ENCODE measurements at places on chromosomes 1 and 21.

DNA sequence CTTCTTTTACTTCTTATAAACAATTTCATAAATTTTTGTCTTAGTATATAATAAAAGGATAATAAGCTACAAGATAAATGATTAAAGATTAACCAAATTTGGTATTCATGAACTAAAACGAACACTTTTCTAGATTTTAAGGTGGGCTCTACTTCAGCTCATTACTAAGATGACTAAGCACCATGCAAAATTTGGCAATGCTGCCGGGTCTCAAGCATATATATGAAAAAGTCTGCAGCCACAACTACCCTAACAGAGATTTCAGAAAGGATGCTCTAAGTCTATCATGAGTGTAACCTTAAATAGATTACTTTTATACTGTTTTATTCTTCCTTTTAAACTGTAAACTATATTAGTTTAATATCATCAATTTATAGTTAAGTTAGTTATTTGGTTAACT is 47.8 kb downstream of the BRWD1 start:
- no peak for DNase-seq

DNA sequence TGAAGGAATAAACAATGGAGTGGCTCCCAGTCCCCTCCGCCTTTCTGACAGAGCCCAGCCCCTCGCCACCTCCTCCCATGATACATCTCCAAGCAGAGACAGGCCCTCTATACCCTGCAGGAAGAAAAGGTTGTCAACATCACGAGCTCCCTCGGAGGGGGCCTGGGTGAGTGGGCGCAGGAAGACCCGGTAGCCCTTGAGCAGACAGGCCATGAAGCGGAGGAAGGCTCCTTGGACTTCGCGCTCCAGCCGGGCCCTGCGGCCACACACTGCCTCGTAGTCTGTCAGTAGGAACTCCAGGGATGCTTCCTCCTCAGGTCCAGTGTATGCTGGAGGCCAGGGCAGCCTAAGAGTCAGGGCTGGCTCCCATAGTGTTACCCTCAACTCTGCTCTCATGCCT is 7.0 kb downstream of the DENND4B start:
- DNase-seq = no peak

DNA sequence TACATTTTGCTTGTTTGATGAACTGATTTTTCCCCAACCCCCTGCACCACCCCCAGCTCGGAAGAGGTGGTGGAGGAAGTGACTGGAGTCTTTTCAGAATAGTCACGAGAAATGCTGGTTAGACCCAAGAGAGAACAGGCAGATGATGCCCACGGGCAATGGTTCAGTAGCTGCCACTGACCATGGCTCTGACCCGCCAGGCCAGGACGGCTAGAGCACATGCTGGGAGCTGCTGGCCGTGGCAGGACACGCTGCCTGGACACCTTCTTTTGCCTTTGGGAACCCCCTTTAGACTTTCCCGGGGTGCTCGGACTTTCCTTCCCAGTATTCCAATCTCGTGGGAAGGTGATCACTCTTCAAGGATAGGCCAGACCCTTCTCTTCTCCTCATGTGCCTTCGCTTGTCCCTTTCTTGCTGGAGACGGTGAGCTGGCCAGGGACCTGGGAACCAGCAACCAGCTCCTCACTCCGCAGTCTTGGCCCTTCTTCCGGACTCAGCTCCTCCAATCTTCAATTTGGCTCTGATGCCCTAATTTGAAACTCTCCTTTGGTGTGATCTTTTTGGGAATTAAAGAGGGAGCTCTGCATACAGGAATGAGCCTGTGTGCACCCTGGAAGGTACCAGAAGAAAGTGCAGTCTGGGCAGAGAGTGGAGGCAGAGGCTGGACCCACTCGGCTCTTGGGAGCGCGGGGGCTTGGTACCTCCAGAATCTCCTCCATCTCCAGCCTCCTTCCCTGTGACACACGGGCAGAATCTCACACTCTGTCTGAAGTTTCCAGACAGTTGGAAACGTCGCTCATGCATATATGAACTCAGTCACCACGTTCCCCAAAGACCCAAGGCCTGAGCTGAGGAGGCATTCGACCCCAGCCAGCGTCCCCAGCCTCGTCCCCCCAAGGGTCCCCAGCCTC is 4.0 kb upstream of the PDE9A start:
- no peak for DNase-seq

DNA sequence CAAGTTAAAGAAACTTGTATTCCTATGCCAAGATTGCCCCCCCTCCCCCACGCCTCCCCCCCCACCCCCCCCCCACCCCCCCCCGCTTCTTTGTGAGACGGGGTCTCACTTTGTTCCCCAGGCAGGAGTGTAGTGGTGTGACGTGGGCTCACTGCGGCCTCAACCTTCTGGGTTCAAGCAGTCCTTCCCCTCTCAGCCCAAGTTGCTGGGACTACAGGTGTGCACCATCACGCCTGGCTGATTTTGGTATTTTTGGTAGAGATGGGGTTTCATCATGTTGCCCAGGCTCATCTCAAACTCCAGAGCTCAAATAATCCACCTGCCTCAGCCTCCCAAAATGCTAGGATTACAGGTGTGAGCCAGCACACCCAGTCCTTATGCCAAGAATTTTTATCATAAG is 136.6 kb downstream of the POU2F1 start:
- DNase-seq = no peak

DNA sequence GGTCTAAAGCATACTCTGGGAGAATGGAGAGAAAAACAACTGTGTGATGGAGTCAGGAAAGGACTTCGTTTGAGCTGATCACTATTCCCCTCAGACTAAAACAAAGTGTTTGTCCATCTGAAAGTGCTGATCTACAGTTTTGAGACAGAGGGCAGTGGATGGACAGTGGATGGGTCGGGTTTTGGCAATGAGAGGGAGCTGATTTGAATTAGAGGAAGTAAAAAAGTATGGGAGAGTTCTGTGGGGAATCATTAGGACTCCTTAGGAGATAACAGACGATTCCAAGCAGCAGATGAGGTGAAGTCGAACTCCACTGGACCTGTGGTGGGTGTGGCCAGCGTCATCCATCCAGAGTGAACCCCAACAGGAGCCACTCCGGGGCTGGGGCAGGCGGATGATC is 62.3 kb downstream of the PTGS2 start:
- DNase-seq = no peak

- no peak for DNase-seq
Measured at GRCh38 chr1:236908669-236909068, 95.6 kb downstream of the MT1HL1 start.

- no peak for DNase-seq
Measured at GRCh38 chr21:40021558-40022351, 154.5 kb downstream of the PCP4 start.

DNA sequence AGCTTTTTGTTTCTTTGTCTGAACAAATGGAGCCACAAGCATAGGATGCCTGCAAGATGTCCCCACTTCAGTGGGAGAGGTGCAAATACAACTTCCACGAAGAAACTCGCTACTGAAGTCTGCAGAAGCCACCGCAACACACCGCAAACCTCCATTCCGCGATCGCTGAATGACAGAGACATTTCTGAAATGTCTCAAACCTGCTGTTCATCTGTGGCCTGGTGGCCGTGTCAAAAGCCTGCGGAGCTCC is 1.0 kb downstream of the TP53BP2 start:
- DNase-seq = no peak

DNA sequence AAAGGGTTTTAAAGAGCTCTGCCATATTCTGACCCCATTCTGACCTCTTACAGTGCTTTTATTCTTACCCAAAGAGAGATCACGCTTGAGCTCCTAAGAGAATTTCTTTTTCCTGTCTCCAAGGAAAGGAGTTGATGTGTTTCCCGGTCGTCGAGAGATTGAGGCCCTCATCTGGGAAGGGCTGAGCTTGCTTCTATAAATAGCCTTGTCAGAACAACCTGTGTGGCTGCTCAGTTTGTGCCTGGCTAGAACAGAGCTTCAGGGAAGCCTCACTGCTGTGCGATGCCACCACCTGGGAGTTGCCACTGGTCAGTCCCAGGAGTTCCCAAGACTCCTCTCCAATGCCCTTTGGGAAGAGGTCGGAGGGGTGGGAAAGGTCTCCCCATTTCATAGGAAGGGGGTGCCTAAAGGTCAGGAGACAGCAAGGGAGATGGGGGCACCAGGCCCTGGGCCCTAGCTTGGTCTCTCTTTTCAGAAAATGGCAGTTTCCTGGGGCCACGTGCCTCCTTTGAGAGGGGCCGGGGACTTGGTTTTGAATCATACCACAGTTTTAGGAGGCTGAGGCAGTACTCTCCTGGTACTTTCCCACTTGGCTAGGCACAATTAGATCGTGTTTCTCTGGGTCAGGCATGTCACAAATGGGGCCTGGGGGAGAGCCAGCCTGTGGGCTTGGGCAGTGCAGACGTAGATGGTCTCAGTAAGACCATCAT is 52.1 kb downstream of the EIF2D start:
- DNase-seq = no peak

- no peak for DNase-seq
Measured at GRCh38 chr1:175829845-175830244, 86.5 kb upstream of the TNR start.

GRCh38 chr1:151729966-151730291 is 8.6 kb downstream of the RIIAD1 start:
- no peak for DNase-seq

GRCh38 chr1:153617663-153618062 is 1.5 kb upstream of the S100A14 start:
- DNase-seq = peak; percentile 49

- no peak for DNase-seq
Measured at GRCh38 chr1:86953167-86953566, 38.7 kb downstream of the HS2ST1 start.

GRCh38 chr1:121522061-121522759 is 337.4 kb downstream of the SRGAP2C start:
- DNase-seq = no peak

- DNase-seq = no peak
Measured at GRCh38 chr21:34857122-34857713, 188.4 kb downstream of the CLIC6 start.

DNA sequence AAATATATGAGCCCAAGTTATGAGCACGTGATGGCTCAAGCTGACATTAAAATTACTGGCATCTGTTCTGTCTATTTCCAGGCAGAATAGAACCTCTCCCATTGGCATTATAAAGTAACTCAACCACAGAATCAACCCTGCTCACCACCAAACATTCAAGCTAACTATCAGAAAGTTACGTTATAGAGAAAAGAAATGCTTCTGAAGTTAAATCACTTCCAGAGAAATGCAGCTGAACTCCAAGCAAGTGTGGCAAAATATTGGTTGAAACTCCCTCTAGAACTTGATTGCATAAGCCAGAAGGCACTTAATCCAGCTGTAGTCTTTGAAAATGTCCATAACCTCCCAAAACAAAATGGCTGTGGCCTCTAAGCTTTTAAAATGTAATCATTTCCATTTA is 36.2 kb upstream of the UBE2U start:
- DNase-seq = no peak

- DNase-seq = no peak
Measured at GRCh38 chr1:66617362-66618184, 83.6 kb downstream of the SGIP1 start.

GRCh38 chr1:218765753-218766152 is 407.9 kb upstream of the LYPLAL1 start:
- DNase-seq = no peak

DNA sequence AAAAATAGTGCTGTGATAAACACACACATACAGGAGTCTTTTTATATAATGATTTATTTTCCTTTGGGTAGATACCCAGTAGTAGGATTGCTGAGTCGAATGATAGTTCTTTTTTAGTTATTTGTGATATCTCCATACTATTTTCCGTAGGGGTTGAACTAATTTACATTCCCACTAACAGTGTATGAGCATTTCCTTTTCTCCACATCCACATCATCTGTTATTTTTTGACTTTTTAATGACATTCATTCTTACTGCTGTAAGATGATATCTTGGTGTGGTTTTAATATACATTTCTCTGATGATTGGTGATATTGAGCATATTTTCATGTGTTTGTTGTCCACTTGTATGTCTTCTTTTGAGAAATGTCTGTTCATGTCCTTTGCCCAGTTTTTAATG is 78.3 kb downstream of the NIBAN1 start:
- DNase-seq = no peak

DNA sequence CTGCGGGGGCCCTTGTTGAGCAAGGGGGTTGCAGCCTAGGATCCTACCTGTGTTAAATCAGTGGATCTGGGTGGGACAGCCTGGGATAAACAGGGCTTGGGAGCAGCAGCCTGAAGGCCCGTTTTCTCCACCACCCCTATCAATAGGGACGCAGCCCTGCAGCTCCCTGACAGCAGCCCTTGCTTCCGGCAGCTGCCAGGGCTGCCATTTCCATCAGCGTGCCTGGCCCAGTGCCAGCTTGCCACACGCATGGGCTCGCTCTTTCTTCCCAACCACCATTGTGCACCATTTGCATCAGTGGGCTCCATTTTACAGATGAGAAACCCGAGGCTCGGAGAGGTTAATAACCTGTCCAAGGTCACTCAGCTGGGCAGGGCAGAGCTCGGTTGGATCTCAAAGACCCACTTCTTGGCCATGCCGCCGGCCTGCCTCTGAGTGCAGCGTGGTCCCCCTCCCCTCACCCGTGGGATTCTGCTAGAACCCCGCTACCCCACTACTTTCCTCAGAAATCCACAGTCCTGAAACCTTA is 3.8 kb downstream of the WNT4 start:
- DNase-seq = peak; percentile 84

GRCh38 chr1:105399716-105400115 is 1650.0 kb downstream of the AMY1C start:
- DNase-seq = no peak

DNA sequence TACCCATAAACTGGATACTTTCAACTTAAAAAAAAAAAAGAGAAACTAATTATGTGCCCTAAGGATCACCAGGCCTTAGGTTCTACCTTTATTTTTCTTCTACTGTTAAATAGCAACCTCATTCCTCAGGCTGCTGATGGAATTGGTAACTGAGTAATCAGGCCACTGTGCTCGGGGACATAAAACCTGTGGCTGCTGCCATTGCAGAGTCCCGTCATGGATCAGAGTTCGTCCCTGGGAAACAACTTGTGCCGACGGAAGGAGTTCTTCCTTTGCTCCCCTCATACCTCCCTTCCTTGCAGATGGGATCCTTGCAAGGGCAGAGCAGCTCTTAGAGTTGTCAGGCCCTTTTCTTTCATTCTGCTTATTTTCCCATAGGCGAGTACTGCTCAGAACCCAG is 123.6 kb downstream of the PBX1 start:
- no peak for DNase-seq

GRCh38 chr1:60990714-60991090 is 91.7 kb upstream of the NFIA start:
- no peak for DNase-seq

DNA sequence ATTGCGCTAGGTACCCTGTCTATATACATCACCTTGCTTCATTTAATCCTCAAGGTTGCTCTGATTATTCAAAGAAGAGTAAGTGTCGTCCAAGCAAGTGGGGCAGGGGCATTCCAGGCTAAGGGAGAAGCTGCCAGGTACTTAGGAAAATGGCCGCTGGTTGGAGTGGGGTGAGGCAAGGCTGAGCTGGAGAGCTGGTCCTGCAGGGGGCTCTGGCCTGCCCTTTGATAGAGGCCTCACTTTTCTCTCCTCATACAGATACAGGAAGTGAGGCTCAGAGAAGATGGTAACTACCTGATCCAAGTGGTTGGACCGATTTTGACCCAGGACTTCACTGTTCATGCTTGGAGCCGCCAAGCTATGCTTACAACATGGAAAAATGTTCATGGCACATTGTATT is 86.9 kb upstream of the ZBTB40 start:
- no peak for DNase-seq

- no peak for DNase-seq
Measured at GRCh38 chr1:14549897-14550620, 48.4 kb upstream of the KAZN start.

GRCh38 chr1:194233069-194233468 is 1046.7 kb upstream of the B3GALT2 start:
- no peak for DNase-seq

- DNase-seq = no peak
Measured at GRCh38 chr1:166129006-166129405, 37.8 kb downstream of the FAM78B start.
